ENCODE measurements at places on chromosomes 5 and 9. TPM values are rescaled to one million over a fixed set of nuclear protein-coding genes. Genes with fewer than 3 reads are reported as not detected.

Gene NUDT12
- 26.0 TPM for polyA plus RNA-seq

GRCh38 chr5:143445776-143446175, 42.3 kb upstream of the NR3C1 start:
- H3K4me3 ChIP-seq, result no peak overlapping the region
- no peak for DNase-seq
- no peaks in the 10 kb centered on the region for H3K36me3 ChIP-seq
- no peak overlapping the region for H3K27ac ChIP-seq
- no peaks in the 10 kb centered on the region for H3K27me3 ChIP-seq
- H3K4me1 ChIP-seq, result no peaks in the 10 kb centered on the region

DNA sequence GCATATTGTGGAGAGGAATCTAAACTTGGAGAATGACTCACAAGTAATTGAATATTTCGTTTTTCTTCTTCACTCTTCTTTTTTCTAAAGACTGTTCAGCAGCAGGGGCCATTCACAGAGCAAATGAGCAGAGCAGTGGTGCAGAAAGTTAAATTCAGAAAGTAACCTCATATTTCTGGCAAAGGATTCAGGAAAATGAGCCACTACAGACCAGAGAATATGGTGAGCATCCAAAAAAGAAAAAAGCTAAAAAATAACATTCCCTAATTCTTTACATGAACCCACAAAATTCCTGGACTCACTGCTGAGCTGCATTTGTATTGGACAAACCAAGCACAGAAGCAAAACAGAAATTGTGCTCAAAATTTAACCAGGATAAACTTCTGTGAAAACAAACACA, 1486.8 kb upstream of the C9orf72 start:
- no peak overlapping the region for H3K4me3 ChIP-seq
- H3K27ac ChIP-seq, result no peak overlapping the region
- H3K27me3 ChIP-seq, result no peaks in the 10 kb centered on the region
- no peak for DNase-seq
- no peaks in the 10 kb centered on the region for H3K4me1 ChIP-seq

Gene MARVELD2
- polyA plus RNA-seq, result 42.0 TPM

DNA sequence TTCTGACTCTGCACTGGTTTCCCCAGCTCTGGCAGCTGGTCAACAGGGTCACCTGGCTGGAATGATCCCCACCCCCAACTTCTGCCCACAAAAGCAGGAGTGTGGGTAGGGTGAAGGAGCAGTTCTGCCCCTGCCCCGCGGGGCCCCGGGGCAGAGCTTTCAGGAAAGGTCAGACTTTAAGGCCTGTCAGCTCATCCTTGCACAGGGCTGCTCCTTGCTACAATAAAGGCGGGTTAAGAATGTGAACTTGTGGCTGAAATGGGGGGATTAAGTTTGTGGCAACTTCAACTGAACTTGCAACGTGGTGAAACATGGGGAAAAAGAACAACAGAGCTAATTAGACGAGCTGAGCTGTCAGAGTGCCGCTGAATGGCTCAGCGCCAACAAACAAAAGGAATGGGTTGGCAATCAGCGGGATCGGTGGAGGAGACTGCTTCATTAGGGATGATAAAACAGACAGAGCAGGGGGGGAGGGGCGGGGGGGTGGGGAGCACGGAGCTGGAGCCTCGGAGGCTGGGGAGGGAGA, 50.8 kb downstream of the CRB2 start:
- no peaks in the 10 kb centered on the region for H3K4me1 ChIP-seq
- DNase-seq, result no peak
- no peak overlapping the region for H3K27ac ChIP-seq
- peaks cover 18% of the 10 kb centered on the region for H3K36me3 ChIP-seq

Gene CAMSAP1
- polyA plus RNA-seq, result 9.8 TPM

Gene CCDC180
- 7.5 TPM for polyA plus RNA-seq

GRCh38 chr5:10859393-10860195, 98.6 kb upstream of the DAP start:
- no peak for DNase-seq
- no peaks in the 10 kb centered on the region for H3K36me3 ChIP-seq
- peaks cover 3% of the 10 kb centered on the region for H3K4me1 ChIP-seq
- peaks cover 36% of the 10 kb centered on the region for H3K27me3 ChIP-seq
- no peak overlapping the region for H3K27ac ChIP-seq

DNA sequence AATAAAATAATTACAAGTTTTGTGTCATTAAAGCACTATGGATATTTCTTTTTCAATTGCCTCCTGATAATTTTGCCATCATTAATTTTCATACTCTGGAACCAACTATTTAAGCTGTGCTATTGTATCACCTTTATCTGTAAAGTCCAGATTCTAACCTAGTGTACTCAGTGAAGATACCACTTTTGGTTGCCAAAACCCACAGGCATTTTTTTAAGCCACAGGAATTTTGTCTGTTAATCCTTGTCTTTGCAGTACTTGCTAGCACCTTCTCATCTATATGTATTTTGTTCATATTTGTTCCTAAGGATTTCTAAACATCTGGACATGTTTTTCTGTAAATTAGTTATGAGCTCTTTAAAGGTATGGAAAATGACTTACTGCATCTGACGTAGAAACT, 481.4 kb upstream of the DAB2 start:
- DNase-seq, result no peak
- H3K4me1 ChIP-seq, result no peaks in the 10 kb centered on the region
- no peaks in the 10 kb centered on the region for H3K36me3 ChIP-seq
- H3K27me3 ChIP-seq, result no peaks in the 10 kb centered on the region

GRCh38 chr5:172455511-172456061, 1.3 kb upstream of the SH3PXD2B start:
- no peak overlapping the region for H3K27ac ChIP-seq
- H3K4me1 ChIP-seq, result peaks cover 25% of the 10 kb centered on the region
- no peak overlapping the region for H3K4me3 ChIP-seq

Gene GAPVD1
- 27.6 TPM for polyA plus RNA-seq

- no peak for DNase-seq
- H3K4me1 ChIP-seq, result no peaks in the 10 kb centered on the region
- H3K36me3 ChIP-seq, result no peaks in the 10 kb centered on the region
- no peaks in the 10 kb centered on the region for H3K27me3 ChIP-seq
- H3K4me3 ChIP-seq, result no peak overlapping the region
Measured at GRCh38 chr5:92879806-92880543, 701.0 kb downstream of the NR2F1-AS1 start.

GRCh38 chr5:994821-995220, 13.8 kb upstream of the NKD2 start:
- no peak for DNase-seq
- H3K27me3 ChIP-seq, result no peaks in the 10 kb centered on the region
- no peak overlapping the region for H3K4me3 ChIP-seq
- no peak overlapping the region for H3K27ac ChIP-seq
- H3K36me3 ChIP-seq, result no peaks in the 10 kb centered on the region

GRCh38 chr9:134908524-134909309, 9.0 kb downstream of the FCN1 start:
- H3K27ac ChIP-seq, result no peak overlapping the region
- no peaks in the 10 kb centered on the region for H3K4me1 ChIP-seq
- H3K36me3 ChIP-seq, result no peaks in the 10 kb centered on the region
- H3K27me3 ChIP-seq, result no peaks in the 10 kb centered on the region
- no peak overlapping the region for H3K4me3 ChIP-seq

GRCh38 chr9:96320749-96321280, 18.8 kb upstream of the HSD17B3 start:
- H3K4me3 ChIP-seq, result no peak overlapping the region
- H3K27ac ChIP-seq, result no peak overlapping the region
- DNase-seq, result no peak
- no peaks in the 10 kb centered on the region for H3K4me1 ChIP-seq

Gene MLLT3
- 25.0 TPM for polyA plus RNA-seq

DNA sequence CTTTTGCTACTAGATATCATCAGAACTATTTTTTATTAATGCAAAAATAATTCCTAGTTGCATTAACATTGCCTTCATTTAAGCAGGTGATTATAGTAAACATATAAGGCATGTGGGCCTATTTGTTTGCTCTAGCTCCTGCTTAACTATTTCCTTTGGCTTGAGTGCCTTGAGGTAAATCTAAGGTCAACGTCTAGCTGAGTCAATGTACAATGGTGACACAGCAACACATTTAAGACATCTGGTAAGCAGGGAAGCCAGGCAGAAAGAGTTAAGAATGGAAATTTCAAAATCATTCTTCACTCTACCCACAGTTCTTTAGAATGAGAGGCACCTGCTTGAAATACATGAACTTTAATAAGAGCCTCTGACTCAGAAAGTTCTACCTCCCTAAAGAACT, 111.9 kb upstream of the FST start:
- no peaks in the 10 kb centered on the region for H3K36me3 ChIP-seq
- H3K27me3 ChIP-seq, result no peaks in the 10 kb centered on the region
- DNase-seq, result no peak
- H3K4me1 ChIP-seq, result no peaks in the 10 kb centered on the region

Gene CTXN3
- not detected for polyA plus RNA-seq

Gene PCDHGA3
- 0.96 TPM for polyA plus RNA-seq

- H3K4me3 ChIP-seq, result no peak overlapping the region
- H3K27me3 ChIP-seq, result no peaks in the 10 kb centered on the region
- no peak overlapping the region for H3K27ac ChIP-seq
- H3K36me3 ChIP-seq, result no peaks in the 10 kb centered on the region
Measured at GRCh38 chr5:120518581-120518980, 54.5 kb downstream of the PRR16 start.
